ENCODE measurements at places on chromosomes 5 and 9.
A peak's percentile ranks its signal among the peaks of the same experiment; 100 is the strongest.

DNA sequence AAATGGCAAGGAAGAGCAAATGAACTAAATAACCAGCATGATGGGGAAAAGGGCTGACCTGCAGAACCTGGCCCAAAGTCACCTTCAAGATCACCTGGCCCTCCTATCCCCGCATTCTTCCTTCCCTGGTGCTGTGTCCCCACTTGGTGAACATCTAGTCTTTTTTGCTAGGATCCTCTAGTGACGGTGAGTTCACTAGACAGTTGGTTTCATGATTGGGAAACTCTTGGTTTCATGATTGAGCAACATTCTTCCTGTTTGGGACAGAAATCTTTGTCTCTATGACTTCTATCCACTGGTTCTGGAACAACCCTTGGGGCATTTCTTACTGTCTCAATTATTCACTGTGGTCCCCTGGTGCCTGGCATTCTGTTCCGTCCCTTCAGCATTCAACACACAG, 50.2 kb upstream of the DAB2IP start:
- DNase-seq, result no peak

- DNase-seq, result no peak
Observed at GRCh38 chr9:131421691-131422090, 27.8 kb downstream of the PRRC2B start.

DNA sequence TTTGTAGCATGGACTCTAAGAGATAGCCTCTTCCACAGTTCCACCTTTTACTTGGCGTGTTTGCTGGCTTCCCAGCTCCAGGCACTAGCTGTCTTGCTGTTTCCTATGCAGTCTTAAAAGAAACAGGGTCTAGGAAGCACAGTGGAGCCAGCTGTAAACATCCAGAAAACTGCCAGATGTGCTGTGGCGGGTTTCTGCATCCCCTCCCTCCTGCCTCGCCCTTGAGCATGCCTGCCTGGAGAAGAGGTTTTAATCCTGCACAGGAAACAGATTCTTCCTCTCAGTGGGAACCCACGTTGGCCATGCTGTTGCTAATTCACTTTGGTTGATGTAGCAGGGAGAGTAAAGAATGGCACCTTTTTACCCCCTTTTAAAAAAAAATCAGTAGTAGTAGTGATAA, 121.3 kb downstream of the RPS23 start:
- no peak for DNase-seq

DNA sequence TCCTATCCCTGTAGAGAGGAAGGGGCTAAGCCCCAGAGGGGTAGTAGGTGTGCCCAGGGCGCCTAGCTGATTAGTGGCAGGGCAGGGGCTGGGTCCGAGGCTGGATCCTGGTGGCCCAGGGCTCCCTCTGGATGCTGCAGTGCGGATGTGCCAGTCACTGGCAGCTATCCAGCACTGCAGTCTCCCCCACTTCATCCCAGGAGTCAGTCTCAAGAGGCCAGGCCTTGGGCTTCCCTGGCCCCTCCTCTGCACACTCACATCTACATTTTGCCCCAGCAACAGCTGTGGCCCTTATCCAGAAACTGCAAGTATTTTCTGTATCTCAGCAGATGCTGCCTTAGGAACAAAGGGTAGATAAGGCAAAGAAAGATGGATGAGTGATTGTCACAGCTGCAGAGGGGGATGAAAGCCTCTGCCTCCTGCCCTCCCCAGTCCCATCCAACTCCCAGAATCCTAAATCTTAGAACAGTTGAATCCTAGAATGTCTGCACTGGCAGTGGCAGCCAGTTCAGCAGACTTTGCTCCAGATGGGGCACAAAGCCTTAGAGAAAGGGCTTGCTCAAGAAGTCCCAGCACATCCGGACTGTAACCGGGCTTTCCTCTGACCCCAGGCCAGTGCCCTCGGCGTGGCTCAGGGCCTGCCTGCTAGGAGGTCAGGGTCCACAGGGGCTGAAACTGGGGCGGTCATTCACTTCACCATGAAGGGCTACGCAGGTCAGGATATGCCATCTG, 1.6 kb downstream of the ANXA6 start:
- DNase-seq, result peak; percentile 63

DNA sequence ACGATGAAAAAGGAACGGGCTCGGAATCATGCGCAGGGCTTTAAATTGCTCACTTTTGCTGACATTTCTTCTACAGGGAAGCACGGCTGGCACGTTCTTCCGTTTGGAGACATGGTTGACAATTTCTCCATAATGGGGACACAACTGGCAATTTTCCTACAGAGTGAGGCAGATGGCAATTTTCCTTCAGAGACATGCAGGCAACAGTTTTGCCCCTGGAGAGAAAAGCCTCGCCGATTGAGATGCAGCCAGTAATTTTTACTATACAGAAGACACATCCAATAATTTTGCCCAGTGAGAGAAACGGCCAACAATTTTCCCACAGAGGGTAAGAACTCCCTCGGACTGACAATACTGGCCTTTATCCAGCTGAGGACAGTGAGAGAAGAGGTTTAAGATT, 90.9 kb upstream of the GPR151 start:
- DNase-seq, result no peak

- no peak for DNase-seq
Observed at GRCh38 chr9:136075881-136076678, 19.0 kb downstream of the NACC2 start.

DNA sequence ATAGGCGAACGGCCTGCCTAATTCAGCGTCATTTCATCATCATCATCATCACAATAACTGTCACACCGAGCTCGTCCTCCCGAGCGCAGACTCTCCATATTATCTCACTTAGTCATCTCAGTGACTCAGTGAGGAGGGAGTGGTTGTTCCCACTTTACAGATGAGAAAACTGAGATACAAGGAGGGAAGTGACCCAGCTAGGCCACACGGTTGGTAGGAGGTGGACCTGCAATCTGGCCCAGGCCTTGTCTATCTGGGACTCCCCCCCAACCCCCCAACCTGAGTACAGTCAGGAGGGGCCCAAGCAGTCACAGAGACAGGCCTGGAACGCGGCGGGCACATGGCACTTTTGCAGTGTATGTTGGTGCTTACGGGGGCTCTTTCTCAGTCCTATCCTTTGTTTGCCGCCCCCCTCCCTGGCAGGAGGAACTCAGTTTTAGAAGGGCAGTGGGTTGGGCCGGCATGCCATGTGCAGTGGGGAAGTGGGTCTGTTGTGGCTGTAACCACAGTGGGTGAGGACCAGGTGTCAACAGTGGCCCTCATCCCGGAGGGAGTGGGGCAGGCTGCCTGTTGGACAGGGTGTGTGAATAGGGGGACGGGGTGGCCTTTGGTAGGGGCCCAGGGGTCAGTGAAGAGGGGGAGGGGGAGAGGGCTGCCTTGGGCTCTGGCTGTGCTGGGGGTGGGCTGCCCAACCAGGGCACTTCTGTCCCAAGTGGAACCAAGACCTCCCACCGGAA, 1.7 kb upstream of the RXRA start:
- no peak for DNase-seq

DNA sequence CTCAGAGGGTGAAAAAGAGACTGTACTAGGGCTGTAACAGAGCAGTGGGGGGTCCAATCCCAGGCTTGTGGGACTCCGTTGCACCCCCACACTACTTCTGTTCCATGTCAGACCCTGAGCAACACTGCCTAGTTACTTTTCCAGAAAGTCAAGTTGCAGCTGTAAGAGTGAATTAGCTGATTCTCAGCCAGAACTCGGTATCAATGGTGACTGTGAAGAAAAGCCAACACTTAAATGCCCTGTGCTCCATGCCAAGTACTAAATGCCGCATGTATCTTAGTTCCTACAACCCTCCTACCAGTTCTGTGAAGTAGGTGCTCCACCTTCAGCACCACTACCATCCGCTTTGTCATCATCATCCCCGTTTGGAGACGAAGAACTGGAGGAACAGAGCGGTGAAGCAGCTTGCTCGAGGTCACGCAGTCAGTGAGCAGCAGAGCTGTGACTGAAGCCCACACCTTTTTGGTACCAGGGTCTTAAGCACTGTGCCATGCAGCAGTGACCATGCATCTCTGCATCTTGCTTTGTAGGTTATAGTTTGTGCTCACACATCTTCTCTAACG, 64.3 kb downstream of the NSG2 start:
- DNase-seq, result no peak

DNA sequence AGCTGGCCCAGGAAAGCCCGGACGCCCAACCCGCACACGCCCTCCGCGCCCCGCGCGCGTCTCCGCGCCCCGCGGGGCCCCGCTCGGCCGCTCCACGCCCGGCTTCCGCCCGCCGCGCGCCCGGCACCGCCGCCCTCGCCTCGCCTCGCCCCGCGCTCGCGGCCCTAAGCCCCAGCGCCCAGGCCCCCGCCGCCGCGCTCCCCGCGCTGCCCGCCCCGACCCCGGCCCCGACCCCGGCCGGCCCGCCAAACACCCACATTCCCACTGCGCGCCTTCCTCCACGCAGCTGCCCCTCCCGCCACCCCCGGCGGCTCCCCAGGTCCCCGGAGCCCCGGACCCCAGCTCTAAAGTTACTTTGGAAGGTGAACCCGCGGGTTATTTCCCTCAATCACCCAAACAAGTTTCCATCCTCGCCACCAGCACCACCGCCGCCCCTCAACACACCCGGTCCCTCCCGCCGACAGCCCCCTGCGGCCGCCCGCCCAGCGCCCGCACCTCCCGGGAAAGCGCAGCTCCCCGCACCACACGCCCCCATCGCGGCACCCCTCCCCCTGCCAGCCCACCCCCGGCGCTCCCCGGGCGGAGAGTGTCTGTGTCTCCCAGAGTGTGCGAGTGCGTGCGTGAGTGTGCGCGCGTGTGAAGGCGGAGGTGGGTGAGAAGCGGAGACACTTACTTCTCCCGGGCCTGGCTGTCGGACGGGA, 439 bp downstream of the SSBP2 start:
- peak; percentile 58 for DNase-seq

- DNase-seq, result no peak
Observed at GRCh38 chr9:5665059-5665458, 36.2 kb downstream of the RIC1 start.

DNA sequence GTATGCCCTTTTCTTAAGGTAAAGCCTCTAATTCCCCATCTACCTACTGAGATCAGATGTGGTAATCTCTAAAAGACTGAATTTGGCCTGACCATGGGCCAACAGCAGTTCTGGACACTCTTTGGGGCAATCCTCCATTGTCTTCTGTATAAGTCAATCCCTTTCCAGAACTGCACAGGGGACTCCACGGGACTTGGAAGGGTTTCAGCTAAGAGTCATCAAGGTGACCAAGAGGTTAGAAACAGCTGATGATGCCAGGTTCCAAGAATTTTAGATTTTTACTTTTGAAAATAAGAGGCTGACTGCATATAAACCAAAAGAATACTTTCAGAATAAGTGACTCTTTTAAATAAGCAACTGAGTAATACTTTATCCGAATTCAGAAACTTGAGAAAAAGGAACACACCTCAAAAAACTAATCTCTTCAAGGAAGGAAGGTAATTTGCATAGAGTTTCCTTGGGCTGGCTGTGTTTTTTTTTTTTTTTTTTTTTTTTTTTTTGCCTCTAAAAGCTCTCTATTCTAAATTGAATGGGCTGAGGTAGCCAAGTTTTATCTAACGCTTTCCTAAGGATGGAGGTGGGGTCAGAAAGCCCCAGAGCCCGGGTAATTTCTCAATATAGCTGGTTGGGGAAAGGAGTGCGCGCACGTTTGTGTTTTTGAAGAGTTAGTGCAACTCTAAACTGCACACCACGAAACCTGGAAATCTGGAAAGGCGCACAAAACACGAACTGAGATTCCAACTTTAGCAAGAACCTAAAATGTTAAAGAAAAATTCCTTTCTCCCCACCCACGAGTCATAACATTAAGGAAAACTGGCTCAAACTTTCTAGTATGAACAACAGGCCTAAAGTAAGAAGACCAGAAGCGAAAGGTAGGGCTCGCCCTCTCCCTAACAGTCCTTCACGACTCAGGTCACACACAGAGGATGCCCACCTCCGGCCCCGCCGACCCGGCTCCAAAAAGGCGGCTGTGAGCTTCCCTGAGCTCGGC, 1.3 kb downstream of the VCP start:
- peak; percentile 31 for DNase-seq

GRCh38 chr5:89292487-89292886, 409.5 kb upstream of the MEF2C start:
- no peak for DNase-seq

- DNase-seq, result no peak
Observed at GRCh38 chr5:68041293-68041692, 174.3 kb upstream of the PIK3R1 start.

- DNase-seq, result no peak
Observed at GRCh38 chr5:169970339-169970738, 10.0 kb downstream of the INSYN2B start.

DNA sequence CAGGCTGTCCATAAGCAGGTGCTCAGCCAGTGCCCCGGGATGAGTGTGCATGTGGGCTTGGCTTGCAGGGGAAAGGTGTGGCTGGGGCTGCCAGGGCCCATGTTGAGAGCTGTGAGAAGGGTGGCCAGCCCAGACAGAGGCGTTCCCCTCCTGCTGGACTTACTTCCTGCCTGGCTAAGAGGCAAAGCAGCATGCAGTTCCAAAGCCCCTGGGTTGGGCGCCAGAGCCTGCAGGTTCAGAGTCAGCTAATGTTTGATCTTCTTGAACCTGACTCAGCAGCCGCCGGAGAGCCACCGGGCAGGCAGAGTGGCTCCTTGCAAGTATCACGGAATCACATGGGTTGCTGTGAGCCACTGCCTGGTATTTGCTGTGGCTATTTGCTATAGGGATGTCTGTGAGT, 168.4 kb upstream of the MAP1B start:
- DNase-seq, result peak; percentile 84

- DNase-seq, result no peak
Observed at GRCh38 chr5:79963261-79964061, 27.6 kb downstream of the MTX3 start.

DNA sequence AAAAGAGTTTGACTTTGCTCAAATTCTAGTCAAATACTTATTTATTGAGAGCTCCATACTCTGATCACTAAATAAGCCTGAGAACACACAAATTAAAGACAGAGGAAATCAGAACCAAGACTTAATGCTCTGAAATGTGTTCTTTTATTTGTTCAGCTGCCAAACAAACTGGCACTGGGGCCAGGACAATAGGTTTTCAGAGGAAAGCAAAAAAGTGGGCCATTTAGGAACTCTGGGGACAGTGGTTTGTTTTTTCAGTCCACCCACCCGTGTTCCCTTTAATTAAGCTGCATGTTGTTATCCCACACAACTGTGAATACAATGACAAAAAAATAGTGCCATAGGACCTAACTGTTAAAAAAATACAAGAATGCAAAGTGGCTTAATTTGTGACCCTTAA, 95.4 kb upstream of the RETREG1 start:
- DNase-seq, result no peak

DNA sequence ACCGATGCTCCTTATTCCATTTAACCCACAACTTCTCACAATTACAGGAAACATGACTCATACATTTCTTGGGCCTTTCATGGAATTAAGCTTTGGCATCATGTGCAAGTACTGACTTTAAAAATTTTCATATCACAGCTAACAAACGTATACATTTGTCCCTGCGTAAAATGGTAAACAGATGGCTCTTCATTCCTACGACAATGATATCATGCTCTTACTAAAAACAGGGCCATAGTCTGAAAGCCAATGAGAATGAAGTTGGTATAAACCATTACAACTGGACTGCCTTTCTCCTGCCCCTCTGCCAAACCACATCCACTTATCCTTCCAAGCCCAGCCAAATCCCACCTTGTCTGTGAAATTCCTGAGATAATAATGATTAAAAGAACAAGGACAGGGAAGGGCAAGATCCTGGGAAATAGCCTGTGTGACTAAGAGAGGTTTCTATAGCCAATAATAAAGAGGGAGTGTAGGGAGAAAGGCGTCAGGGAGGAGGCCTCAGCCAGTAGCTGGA, 44.9 kb upstream of the ZNF366 start:
- no peak for DNase-seq

GRCh38 chr5:148986636-148987035, 76.2 kb downstream of the SH3TC2 start:
- no peak for DNase-seq
